Stimulated activated CD4-positive, alpha-beta T cell treated with anti-CD3 and anti-CD28 coated beads, Interleukin-15, amount 100 ng/mL, for 48 hours (primary cell): ENCODE measurements at places on chromosomes 2 and 18.

- no peak for DNase-seq
Measured at GRCh38 chr2:24330161-24330560, 30.2 kb downstream of the ITSN2 start.

- DNase-seq, result peak; percentile 2
Measured at GRCh38 chr18:70289351-70290312, 787 bp downstream of the SOCS6 start.

DNA sequence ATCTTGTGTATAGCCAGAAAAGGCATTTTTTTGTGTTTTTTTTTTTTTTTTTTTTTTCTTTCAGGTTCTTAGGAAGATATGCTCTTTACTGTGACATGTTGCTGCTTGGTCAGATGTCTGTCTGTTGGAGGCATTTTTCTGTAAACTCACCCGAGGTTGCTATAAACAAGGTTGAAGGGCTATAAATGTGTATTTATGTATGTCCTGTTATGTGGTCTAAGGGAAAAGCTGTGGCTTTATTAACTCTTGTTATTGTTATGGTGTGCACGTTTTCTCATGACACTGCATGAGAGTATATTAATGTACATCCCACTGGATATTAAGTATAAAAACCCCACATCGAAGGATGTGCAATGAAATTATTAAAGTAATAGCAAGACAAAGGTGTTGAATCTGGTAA, 102.0 kb downstream of the ZNF532 start:
- no peak for DNase-seq

- DNase-seq, result no peak
Measured at GRCh38 chr2:145360129-145360790, 840.3 kb upstream of the ZEB2 start.
